ENCODE measurements at places on chromosomes 5 and 9.
A peak's percentile ranks its signal among the peaks of the same experiment; 100 is the strongest.

GRCh38 chr5:91243852-91244251 is 139.3 kb downstream of the ARRDC3 start:
- no peak for DNase-seq

- no peak for DNase-seq
Observed at GRCh38 chr5:117682416-117682815, 1107.8 kb upstream of the SEMA6A start.

GRCh38 chr9:77901771-77902170 is 129.8 kb downstream of the GNAQ start:
- DNase-seq: no peak

GRCh38 chr9:70257991-70258691 is 637 bp upstream of the SMC5 start:
- no peak for DNase-seq

DNA sequence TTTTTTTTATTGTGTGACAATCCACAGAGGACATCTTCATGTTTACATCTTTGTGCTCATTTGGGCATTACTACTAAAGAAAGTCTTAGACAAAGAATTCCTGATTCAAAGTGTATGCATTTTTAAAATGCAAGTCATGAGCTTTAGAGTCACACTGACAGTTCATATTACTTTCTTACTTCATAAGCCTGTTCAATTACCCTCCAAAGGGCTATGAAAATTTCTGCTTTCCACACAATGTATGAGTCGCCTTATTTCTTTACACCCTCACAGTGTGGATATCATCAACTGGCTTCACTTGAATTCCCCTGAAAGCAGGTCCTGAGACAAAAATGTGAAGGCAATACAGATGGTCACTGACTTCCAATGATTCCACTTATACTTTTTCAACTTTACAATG is 280.4 kb upstream of the PTGER4 start:
- DNase-seq: no peak

DNA sequence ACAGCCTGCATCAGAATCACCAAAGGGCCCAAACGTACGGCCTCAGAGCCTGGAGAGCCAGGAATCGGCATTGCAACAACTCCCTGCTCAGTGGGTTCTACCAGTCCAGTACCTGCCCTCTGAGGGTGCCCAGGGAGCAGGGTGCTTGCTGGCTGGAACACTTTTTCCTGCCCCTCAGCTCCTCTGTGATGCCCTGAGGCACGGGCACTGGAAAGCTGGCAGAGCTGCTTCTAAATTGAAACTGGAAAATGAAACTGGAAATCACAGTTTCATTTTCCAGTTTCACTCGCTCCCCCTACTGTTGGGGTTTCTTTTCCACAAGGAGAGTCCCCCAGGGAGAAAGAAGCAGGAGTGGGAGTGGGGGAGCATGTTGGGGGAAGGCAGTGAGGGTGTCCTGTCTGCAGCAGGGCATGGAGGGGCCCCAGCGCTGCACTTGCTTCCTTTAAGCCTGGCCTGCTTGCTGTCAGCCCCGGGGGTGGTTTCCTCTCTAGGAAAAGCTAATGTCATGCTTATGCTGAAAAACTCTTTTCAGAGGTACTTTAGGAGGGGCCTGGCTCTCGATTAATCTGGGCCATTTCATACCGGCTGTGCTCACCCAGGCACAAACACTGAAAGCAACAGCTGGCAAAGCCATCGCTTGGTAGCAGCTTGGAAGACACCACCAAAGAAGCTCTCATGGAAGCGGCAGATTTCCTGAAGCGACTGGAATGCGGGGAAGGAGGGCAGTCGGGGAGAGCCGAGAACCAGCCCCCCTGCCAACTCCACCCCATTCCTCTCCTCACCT is 26.2 kb downstream of the IRF1 start:
- DNase-seq: no peak

GRCh38 chr5:151058891-151059489 is 21.8 kb downstream of the TNIP1 start:
- DNase-seq: no peak

GRCh38 chr9:15475923-15476536 is 34.7 kb downstream of the PSIP1 start:
- DNase-seq: no peak

DNA sequence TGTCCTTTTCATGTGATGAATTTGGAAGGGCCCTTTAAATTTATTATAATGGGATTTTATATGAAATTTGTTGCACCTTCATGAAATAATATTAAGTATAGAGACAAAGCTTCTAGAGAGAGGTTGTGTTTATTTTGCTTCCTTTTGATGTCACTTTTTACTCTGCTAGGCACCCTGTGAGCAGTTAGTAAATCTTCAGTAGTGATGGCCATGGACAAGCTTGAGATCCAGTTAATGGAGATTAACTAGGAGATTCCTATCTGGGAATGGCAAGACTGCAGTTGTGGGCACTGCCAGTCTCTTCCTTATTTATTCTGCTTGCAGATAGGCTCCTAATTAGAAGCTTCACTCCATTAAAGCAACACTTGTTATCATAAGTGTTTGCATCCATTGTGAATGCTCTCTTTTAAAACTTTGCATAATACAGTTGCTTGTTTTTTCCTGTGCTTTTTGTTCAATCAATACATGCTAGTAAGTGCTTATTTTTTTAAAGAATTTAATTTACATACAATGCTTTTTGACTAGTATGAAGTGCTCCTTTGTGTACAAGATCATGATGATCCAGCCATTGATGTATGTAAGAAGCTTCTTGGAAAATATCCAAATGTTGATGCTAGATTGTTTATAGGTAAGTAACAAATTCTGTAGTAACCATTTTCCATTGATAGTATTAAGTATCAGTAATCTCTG is 25.9 kb downstream of the UGCG start:
- DNase-seq: no peak

DNA sequence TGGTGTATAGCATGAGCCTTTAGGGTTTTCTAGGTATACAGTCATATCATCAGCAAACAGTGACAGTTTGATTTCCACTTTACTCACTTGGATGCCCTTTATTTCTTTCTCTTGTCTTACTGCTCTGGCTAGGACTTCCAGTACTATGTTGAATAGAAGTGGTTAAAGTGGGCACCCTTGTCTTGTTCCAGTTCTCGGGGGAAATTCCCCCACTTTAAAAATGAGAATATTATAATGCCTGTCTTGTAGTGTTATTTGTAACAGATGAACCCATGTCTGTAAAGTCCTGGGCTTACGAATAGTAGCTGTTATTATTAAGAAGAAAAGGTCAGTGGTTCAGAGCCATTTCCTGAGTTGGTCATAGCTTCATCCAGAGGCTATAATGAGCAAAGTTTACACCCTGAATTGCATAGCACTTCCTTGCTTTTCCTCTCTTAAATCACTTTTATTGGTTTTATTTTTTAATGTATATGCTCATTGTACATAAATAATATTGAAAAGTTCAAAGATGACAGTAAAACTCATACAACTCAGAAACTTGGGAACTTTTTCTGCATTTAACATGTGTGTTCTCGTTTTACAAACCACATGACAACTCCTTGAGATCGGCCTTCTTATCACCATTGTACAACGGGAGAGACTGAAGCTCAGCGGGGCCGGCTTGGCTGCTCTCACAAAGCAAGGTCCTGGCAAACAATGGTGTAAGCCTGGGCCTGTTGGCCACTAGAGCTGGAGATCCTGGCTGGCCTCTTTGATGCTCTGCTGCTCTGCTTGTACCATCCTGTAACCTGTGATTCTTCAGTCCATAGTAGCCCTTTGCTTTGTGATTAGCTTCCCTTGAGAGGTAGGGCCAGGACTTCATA is 85.2 kb downstream of the CYFIP2 start:
- no peak for DNase-seq

DNA sequence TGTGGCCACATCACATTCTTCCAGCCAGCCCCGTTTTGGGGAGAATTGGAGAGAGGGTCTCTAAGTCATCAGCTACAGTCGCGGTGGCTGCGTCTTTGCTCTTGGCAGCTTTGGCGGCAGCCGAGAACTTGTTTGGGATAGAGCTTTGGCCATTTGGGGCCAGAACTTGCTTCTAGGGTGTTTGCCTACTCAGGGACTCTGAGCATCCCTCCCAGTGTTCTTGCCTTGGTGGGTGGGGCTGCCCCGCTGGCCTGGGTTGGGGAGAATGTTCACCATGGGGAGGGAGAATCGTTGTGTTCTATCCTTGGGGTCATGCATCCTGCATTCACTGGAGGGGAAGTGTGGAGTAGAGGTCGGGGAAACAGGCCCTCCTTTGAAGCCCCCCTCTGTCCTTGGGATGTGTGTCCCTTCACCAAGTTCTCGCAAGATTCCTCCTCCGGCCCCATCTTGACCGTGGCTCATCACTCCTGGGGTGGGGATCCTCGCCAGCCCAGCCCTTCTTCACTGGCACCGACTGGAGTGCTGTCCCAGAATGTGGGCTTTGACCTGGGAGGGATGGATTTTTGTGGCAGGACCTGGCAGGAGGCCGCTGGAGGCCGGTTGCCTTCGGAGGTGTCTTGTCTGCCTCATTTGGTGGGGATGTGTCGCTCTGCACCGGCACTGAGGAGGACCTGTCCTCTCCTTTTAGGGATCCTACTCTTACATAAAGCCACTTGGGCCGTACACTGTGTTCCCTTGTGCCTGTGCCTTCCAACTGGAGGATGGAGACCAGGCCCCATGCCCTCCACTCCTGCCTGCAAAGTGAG is 3.5 kb downstream of the PHF2 start:
- no peak for DNase-seq

DNA sequence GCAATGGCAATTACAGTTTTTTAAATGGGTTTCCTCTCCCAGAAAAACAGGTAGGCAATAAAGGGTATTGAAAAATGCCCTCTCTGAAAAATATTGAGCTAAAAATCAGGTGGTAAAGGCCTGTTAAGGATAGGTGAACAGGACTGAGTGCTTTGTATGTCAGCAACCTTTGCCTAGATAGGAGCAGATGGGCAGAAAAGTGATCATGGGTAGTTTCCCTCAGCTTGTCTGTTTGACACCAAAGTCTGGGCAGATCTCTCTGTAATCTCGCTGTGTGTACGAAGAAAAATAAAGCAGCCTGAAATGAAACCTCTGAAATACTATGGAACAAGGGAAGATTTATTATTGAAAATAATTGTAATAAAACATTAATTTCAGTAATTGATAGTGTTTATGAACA is 15.8 kb downstream of the RNF180 start:
- DNase-seq: no peak

GRCh38 chr9:33297432-33297831 is 7.1 kb downstream of the NFX1 start:
- peak; percentile 29 for DNase-seq

DNA sequence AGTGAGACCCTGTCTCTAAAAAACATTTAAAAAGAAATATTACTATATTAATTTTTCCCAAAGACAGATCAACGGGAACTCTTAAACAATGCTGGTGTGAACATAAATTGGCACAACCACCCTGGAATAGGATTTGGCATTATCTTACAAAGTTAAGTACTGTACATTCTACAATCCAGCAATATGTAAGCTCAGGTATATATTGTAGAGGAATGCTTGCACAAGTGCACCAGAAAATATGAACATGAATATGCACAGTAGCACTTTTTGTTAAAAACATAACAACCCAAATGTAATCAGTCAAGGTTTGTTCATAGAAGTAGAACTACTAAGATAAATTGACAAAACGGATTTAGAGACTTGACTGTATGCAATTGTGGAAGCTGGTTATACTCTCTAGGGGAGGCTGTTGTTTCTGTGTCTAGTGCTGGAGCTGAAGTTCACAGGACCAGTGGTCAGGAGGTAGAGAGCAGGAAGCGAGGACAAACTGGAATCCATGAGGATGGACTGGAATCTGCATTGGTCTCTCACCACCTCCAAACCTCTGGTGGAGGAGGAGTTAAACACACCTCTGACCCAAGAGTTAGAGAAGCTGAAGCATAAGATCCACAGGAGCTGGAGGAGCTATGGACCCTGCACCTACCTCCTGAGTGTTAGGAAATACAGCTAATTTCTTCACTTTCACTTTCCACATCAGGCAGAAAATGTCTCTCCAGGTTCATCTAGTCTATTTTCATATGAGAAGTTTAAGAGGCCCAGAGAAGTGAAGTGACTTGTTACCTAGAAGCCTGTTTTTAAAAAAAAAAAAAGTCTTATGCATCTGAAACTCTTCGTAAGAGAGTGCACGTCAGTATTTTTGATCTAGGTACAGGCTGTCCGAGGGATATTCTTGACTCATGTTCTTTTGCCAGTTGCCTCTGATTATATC is 20.3 kb upstream of the RIC1 start:
- DNase-seq: no peak

GRCh38 chr9:34559624-34560455 is 29.7 kb downstream of the CNTFR start:
- peak; percentile 48 for DNase-seq

- no peak for DNase-seq
Observed at GRCh38 chr9:94772639-94773303, 46.3 kb downstream of the AOPEP start.

GRCh38 chr5:40738502-40738901 is 17.3 kb downstream of the TTC33 start:
- no peak for DNase-seq

GRCh38 chr5:75522542-75522941 is 10.9 kb downstream of the POLK start:
- DNase-seq: no peak

- no peak for DNase-seq
Observed at GRCh38 chr9:127162046-127162863, 39.8 kb upstream of the ANGPTL2 start.

- DNase-seq: no peak
Observed at GRCh38 chr9:105259274-105259673, 14.8 kb downstream of the SLC44A1 start.

- DNase-seq: no peak
Observed at GRCh38 chr5:10337107-10337506, 16.4 kb upstream of the MARCHF6 start.

DNA sequence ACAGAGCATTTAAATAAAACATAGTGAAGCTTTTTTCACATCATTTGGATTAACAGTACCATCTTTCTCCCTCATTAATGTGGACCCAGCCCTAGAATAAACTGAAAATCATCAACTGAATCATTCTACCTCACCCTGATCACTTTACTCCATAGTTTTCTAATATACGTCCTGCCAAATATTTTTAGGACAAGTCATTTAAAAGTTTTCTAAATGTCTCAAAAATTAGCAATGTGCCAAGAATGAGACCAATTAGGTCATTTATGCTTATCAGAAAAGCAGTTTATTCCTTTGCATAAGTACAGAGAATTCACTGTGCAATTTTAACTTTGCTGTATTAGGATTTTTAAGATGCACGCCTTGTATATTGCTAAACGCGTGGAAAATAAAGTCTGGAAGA is 284.4 kb downstream of the PIK3R1 start:
- DNase-seq: no peak

- DNase-seq: no peak
Observed at GRCh38 chr9:2764353-2764752, 47.0 kb downstream of the KCNV2 start.

GRCh38 chr9:116483622-116484491 is 203.2 kb upstream of the TRIM32 start:
- DNase-seq: no peak

DNA sequence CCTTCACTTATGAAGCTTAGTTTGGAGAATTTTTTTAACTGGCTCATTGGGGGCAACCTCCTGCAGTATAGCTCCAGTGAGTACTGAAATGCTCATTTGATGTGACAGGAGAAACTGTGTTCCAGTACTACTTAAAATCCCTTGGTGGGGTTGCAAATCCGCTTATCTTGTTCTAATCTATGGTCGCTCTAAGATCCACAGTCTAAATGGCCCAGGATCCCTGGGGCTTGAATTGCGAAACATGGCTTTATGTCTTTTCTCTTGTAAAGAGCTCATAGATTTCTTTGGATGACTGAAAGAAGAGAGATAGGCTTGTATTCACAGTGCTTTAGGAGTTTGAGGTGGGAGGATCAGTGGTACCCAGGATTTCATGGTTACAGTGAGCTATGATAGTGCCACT is 52.7 kb downstream of the ADAMTSL1 start:
- no peak for DNase-seq

GRCh38 chr5:10069637-10070313 is 179.9 kb downstream of the ATPSCKMT start:
- no peak for DNase-seq

- DNase-seq: no peak
Observed at GRCh38 chr5:150068472-150068871, 17.9 kb downstream of the CSF1R start.
